ENCODE measurements at places on chromosomes 5 and 9. TPM values are rescaled to one million over a fixed set of nuclear protein-coding genes. Genes with fewer than 3 reads are reported as not detected.

GRCh38 chr9:94912700-94913249 lies 186.3 kb downstream of the AOPEP start:
- DNase-seq = no peak

DNA sequence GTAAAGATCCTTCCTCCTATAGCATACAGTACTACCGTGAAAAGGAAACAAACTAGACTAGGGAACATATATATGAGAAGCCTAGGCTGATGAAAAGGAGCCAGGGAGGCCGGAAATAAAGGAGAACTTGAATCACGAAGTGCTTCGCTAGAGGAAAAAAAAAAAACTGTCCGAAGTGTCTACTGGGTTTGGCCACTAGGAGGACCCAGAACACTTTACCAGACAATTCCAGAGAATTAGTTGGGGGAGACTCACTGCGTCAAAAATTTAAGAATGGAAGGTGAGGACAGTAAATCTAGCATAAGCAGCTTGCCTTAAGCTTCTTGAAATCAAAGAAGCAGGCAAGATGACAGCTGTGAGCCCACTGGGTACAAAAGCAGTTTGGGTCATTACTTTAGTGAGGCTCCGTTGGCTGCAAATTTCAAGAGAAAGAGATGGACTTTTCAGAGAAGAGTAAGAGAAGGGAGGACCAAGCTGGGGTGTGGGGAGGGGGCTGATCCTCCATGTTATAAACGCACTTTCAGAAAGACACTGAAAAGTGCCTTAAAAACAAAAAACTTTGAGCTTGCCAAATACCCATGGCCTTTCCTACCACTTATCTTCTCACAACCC lies 47.4 kb downstream of the P4HA2 start:
- DNase-seq = no peak

DNA sequence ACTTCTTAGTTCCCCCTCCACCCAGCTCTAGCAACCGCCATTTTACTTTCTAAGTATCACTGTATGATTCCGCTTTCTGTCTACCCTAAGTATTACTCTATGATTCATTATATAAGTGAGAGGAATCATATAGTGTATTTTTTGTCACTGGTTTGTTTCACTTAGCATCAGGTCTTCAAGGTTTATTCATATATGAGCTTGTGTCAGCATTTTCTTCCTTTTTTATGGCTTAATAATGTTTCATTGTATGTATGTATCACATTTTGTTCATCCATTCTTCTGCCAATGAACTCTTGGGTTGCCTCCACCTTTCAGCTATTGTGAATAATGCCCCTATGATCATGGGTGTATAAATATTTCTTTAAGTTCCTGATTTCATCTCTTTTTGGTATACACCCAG lies 222.8 kb downstream of the SNCAIP start:
- DNase-seq = no peak

- DNase-seq = no peak
These were observed 13.2 kb downstream of the ETF1 start for GRCh38 chr5:138529812-138530211.

GRCh38 chr5:171469326-171469725 lies 49.9 kb downstream of the FGF18 start:
- no peak for DNase-seq

GRCh38 chr5:151630088-151630487 lies 39.0 kb upstream of the FAT2 start:
- no peak for DNase-seq

DNA sequence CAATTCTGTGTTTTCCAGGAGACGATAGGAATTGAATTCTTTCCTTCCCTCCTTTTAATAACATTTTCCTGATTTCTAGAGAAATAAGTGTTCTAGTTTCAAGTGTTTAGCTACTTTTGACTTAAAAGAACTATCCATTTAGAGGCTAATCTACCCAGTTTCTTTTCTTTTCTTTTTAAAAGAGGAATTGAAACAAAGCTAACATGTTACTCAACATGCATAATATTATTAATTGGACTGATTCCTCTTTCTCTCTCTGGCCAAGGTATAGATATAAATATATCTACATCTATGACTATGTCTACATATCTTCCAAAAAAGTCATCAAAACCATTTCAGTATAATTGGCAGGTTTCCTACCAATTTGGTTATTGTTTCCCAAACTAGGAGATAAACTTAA lies 309.8 kb downstream of the TRPM3 start:
- no peak for DNase-seq

GRCh38 chr9:85743275-85744128 lies 1.7 kb upstream of the AGTPBP1 start:
- DNase-seq = no peak

DNA sequence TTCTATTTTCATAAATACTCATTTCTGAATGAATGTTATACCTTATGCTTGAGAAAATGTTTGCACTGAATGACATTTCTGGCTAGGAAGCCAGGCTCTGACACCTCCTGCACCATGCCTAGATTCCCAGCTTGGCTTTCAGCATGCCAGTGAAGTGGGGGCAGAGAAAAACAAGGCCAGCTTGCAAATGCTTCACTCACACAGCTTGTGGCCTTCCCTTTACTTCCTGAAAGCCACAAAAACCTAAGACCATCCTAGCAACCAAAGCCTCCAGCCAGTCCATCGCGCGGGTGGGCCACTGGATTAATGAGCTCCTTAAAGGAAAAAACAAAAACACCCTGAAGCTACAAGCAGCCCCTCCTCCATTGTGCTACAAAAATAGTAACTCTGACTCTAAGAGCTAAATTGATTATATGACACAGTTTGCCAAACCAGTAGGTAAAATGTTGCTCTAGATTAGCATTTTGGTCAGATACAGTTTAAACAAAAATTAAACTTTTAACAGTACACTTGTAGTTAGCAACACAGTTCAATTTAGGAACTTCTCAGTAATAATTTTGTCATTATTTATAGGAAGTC lies 159.9 kb downstream of the TSSK1B start:
- no peak for DNase-seq

DNA sequence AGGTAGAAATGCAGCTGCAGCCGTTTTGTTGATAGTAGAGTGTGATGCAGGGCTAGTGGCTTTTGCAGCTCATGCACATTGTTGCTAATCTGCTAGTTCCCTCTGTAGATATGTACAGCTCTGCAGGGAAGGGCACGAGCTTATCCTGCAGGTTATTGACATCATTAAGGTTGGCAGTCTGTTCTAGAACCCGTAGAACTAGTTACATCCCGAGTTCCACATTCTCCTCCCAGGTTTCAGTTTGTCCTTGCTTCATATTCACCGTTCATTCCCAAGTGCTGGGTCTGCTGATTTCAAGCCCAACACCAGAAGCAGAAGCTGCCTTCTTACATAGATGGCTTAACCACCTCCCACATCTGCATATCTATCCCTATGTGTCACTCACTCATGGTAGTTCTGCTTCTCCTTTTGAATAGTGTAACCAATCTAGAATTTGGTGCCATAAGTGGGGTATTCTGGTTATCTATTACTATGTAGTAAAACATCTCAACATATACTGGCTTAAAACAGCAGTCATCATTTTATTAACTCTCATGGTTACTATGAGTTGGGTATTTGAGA lies 38.1 kb downstream of the CRHBP start:
- no peak for DNase-seq

- DNase-seq = no peak
These were observed 9.1 kb downstream of the SLC22A5 start for GRCh38 chr5:132378580-132378979.

GRCh38 chr9:130073373-130073772 lies 19.7 kb downstream of the GPR107 start:
- no peak for DNase-seq

- no peak for DNase-seq
These were observed 411.6 kb downstream of the BRINP1 start for GRCh38 chr9:118957585-118957984.

DNA sequence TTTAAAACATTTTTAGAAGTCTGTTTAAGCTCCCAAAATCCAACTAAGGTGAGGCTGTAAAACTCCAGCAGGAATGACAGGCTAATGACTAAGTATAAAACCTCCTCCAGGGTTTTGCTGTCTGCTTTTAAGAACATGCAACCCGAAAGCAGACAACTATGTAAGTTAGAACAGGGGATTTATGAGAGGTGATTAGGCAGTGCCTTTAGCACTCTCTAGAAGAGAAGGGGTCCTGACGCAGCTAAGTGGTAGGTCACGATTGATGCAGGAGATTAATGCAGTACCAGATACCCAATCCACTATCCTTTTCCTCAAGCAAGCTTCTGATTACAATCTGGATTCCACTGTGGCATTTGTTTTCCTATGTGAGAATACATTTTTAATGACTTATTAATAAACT lies 25.9 kb downstream of the HOMER1 start:
- DNase-seq = no peak

Gene CTXN3
- total RNA-seq = not detected

Gene DDX4
- total RNA-seq = not detected

Gene SV2C
- not detected for total RNA-seq

Gene ACER2
- 1.3 TPM for total RNA-seq

Gene CEL
- total RNA-seq = 2.8 TPM

All from activated naive CD8-positive, alpha-beta T cell treated with anti-CD3 and anti-CD28 coated beads for 36 hours (primary cell).